ENCODE measurements at places on chromosomes 6 and 20.

- H3K4me1 ChIP-seq: peaks cover 13% of the 10 kb centered on the region
- no peak overlapping the region for H3K4me3 ChIP-seq
These were observed 40.5 kb downstream of the HLA-F start for GRCh38 chr6:29763491-29764289.

DNA sequence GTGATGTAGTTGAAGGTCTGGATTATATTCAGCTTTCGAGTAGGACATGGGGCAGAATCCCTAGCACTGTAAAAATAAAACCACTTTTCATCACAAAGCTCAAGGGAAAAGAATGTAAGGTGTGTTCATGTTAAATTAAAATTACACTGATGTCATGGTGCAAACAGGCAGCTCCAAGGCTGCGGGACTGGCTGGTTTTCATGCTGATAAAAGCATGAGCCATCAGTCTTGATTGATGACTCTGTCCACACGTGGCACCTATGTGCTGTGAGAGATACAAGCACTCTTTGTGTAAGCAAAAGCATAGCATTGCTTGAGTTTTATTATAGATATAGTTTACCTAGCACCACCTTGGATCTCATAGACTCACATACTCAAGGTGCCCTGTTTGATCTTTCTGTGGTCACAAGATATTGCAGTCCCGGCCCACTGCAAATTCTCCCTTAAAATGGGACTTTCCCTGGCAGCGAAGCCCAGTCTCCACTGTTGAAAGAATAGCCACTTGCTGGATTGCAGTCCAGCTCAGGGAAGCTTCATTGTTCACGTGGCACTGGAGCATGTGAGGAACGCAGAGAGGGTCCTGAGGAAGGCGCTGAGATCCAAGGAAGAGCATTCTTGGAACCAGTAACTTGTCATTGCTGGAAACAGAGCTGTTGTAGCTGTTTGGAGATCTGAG, 90.6 kb downstream of the TIAM2 start:
- no peak overlapping the region for H3K27ac ChIP-seq
- peaks cover 1% of the 10 kb centered on the region for H3K4me1 ChIP-seq
- DNase-seq: no peak
- H3K36me3 ChIP-seq: no peaks in the 10 kb centered on the region

GRCh38 chr6:2942914-2943563, 28.3 kb downstream of the SERPINB6 start:
- peak overlapping the region; percentile 66 for H3K27ac ChIP-seq
- H3K27me3 ChIP-seq: no peaks in the 10 kb centered on the region
- DNase-seq: peak; percentile 33
- peak overlapping the region; percentile 60 for H3K4me3 ChIP-seq

DNA sequence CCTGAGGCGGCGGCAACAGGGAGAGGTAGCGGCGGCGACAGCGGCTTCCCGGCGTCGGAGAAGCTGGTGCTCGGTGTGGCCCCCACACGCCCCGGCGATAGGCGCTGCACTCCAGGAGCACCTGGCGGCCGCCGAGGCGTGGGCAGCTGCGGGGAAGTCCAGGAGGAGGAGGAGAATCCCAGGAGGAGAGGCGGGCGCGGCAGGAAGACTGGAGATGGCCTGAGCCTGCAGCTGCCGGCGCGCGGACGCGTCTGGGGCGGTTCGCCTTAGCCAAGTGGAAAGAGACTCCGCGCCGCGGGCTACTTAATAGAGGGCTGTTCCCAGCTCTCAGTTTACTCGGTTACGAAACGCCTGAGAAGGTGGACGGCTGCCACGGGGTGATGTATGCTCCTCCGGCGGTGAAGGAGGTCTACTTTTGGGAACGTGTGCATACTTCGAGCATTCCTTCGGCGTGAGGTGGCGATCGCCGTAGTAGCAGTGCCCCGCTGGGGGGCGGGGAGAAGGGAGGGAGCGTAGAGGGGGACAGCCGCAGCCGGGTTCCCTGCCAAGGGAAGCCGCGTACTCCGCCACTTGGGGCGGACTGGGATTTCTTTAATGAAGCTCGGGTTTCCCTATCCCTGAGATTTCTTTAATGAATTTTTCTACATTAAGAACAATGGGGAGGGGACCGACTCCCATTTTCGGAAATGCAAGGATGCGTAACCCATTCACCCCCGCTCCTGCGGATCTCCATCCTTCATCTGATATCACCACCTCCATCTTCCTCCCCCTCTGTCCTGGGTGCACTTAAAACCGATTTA, at the start of gene COL12A1:
TSS of gene COL12A1 (minus strand) at position 278 of the 800 bp plus-strand sequence. CDS start 3,261 bp downstream, outside the sequence.
- H3K27ac ChIP-seq: no peak within 1 kb of the TSS
- peak; percentile 13 for DNase-seq
- H3K4me1 ChIP-seq: peaks cover 58% of the 10 kb centered on the region
- H3K27me3 ChIP-seq: peaks cover 81% of the 10 kb centered on the region
- no peaks in the 10 kb centered on the region for H3K36me3 ChIP-seq

GRCh38 chr6:138981416-138981815, 6.6 kb downstream of the REPS1 start:
- no peak overlapping the region for H3K4me3 ChIP-seq
- no peaks in the 10 kb centered on the region for H3K27me3 ChIP-seq
- no peak for DNase-seq
- no peak overlapping the region for H3K27ac ChIP-seq

GRCh38 chr20:44142413-44142812, 44.6 kb downstream of the JPH2 start:
- no peaks in the 10 kb centered on the region for H3K36me3 ChIP-seq
- H3K4me3 ChIP-seq: no peak overlapping the region
- DNase-seq: no peak
- no peaks in the 10 kb centered on the region for H3K4me1 ChIP-seq
- peaks cover 4% of the 10 kb centered on the region for H3K27me3 ChIP-seq

DNA sequence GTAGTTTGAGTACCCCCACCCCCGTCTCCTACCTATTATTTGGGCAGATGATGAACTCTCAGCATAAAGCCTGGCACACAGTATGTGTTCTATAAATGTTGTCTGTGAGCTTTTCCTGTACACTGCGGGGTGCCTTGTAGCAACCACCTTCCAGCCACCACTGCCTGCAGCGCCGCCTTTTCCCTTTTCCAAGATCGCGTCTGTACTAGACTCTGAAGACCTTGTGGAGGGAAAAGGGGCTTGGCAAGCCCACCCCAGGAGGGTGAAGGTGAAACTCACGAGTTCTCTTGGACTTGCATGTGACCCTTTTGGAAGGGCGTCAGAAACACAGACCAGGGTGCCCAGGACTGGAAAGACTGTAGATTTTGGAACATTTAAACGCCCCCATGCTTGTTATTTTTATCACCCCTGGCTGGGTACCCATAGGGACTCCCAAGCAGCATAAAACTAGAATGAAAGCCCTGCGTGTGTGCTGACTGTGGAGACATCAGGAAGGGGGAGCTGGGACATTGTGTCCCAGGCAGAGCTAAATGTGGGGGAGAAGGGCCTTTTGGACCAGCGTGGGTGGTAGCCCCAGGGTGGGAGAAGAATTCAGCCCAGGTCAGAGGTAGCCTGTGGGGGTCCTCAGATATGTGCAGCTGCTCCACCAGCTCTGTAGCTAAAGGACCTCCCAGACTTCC, 8.3 kb downstream of the BAK1 start:
- peak overlapping the region; percentile 90 for H3K4me3 ChIP-seq
- H3K4me1 ChIP-seq: peaks cover 53% of the 10 kb centered on the region
- peaks cover 29% of the 10 kb centered on the region for H3K36me3 ChIP-seq
- DNase-seq: no peak
- H3K27ac ChIP-seq: peak overlapping the region; percentile 100

DNA sequence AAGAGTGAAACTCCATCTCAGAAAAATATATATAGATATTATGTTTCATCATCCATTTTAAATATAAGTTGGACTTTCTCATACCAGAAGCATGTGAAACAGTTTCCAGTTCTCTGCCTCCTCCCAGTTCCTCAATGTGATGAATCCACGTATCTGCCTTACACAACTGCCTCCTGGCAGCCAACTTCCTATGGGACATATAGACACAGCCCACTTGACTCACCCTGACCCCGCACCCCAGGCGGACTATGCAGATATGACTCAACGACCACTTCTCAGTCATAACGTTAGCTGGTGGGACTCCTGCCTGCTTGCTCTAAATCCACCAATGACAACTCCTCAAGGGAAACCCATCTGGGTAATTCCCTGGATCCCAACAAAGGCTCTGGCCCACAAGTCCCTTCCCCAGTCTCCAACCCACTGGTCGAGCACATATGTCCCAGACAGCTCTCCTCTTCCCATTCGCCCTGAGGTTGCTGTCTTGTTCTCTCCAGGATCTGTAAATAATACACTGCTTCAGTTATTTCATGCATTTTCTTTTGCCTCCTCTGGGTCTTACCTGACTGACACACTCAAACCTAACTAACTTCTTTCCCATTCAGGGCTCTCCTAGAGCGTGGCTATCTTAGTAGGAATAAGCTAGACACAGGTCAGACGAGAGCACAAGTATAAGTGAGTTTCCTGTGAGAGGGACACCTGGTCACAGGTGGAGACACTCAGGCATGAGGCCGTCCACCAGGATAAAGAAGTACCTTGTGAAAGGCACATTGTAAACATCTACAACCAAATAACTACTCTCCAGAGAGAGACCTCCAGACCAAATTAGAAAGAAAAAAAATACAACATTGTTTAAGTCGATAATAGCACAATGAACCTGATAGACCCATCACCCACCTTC, 548.5 kb downstream of the CD83 start:
- no peaks in the 10 kb centered on the region for H3K27me3 ChIP-seq
- peaks cover 21% of the 10 kb centered on the region for H3K4me1 ChIP-seq
- peak; percentile 60 for DNase-seq

DNA sequence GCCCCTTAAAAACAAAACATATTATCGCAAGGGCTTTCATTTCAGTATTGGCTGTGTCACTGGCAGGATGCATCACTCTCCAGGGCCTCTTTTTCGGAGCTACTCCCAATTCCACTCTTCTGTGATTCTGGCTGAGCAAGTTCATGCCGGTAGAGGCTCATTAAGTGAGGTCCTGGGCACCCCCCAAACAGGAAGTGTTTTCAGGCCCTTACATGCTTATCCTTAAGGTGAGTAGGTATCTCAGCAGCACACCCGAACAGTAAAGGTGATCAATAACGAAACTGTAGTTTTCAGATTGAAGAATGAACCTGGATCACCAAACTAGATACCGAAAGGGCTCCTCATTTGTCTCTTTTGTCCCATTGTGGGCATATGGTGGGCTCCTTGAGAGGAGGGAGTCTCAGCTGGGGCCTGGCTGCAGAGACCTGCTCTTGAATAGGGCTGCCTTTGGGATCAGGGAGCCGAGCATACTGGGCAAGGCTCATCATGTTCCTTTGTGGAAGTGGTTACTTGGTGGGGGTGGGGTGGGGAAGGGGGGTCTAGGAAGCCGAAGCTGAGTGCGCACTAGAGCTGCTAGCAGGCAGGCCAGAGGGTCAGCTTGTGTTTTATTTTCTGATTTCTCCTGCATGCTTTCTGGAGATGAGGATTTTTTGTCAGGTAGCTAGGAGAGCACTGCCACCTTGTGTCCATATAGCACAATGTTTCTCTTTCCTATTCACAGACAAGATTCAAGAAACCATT, 65.2 kb downstream of the CDS2 start:
- no peaks in the 10 kb centered on the region for H3K27me3 ChIP-seq
- peak; percentile 67 for DNase-seq

GRCh38 chr6:163513570-163514166, 99.2 kb downstream of the QKI start:
- H3K4me3 ChIP-seq: no peak overlapping the region
- no peak for DNase-seq
- peaks cover 16% of the 10 kb centered on the region for H3K4me1 ChIP-seq
- H3K27ac ChIP-seq: no peak overlapping the region
- H3K36me3 ChIP-seq: peaks cover 4% of the 10 kb centered on the region
- H3K27me3 ChIP-seq: no peaks in the 10 kb centered on the region

- no peaks in the 10 kb centered on the region for H3K4me1 ChIP-seq
- H3K27me3 ChIP-seq: no peaks in the 10 kb centered on the region
- no peak overlapping the region for H3K4me3 ChIP-seq
- H3K36me3 ChIP-seq: peaks cover 2% of the 10 kb centered on the region
These were observed 153.9 kb downstream of the RNASET2 start for GRCh38 chr6:166802401-166802800.

DNA sequence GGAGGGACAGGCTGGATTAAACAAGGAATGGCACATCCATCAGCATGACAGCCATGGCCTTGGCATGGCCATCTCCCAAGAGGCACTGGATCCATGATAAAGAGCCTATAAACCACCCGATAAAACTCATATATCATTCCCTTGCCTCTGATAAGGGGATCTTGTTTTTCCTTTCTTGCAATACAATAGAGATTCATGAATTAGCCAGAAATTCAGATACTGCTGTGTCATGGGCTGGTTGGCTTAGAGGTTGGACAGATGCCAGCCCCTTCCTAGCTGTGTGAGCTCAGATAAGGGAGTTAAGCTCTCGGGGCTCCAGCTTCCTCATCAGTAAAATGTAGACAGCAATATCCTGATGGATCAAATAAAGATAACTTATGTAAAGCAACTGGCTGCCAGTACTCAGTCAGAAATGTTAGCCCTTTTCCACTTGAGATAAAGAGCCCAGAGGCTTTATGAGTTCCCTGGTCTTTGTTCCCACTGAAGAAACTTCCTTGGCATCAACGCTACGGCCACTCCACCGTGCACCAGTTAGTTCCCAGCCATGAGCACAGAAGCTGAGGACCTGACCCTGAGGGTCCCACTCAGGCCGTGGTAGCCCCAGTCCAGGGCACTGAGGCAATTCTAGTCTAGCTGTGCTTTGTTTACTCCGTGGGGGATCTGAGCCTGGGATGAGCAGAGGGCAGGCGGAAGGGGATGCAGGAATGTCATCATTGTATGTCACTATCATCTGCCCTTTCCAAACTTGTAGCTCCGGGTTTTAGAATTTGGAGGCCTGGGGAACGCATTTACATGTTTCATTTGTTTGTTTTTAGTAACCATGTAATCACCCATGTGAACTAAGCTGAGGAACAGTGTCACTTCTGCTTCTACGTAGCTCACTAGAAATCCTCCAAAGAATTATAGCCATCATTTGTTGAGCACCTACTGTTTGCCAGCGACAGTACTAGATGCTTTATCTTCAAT, 67.2 kb upstream of the TBC1D7 start:
- H3K27me3 ChIP-seq: no peaks in the 10 kb centered on the region
- H3K4me3 ChIP-seq: no peak overlapping the region
- H3K36me3 ChIP-seq: no peaks in the 10 kb centered on the region
- DNase-seq: no peak
- peaks cover 6% of the 10 kb centered on the region for H3K4me1 ChIP-seq

GRCh38 chr6:33663028-33663427, 41.9 kb downstream of the ITPR3 start:
- H3K36me3 ChIP-seq: peaks cover 21% of the 10 kb centered on the region
- H3K27me3 ChIP-seq: no peaks in the 10 kb centered on the region
- H3K4me1 ChIP-seq: peaks cover 2% of the 10 kb centered on the region
- H3K27ac ChIP-seq: peak overlapping the region; percentile 5

DNA sequence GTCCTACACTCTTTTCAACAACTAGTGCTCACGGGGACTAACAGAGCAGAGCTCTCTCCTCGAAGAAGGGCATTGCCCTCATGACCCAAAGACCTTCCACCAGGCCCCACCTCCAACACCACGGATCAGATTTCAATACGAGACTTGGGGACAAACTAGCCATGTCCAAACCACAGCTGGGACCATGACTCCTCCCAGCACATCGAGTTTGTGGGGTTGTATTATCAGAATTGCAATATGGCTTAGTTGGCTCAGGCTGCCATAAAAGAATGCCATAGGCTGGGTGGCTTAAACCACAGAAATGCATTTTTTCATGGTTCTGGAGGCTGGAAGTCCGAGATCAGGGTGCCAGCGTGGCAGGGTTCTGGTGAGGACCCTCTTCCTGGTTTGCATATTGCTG, 189.7 kb upstream of the PMEPA1 start:
- peaks cover 4% of the 10 kb centered on the region for H3K27me3 ChIP-seq
- H3K4me3 ChIP-seq: no peak overlapping the region
- H3K4me1 ChIP-seq: no peaks in the 10 kb centered on the region
- H3K27ac ChIP-seq: no peak overlapping the region
- no peaks in the 10 kb centered on the region for H3K36me3 ChIP-seq
- DNase-seq: no peak

Data from activated naive CD4-positive, alpha-beta T cell treated with anti-CD3 and anti-CD28 coated beads for 36 hours (primary cell).